Muscle of back (tissue), 13 donors: ENCODE measurements at places on chromosomes 11 and 22.
A peak's percentile ranks its signal among the peaks of the same experiment; 100 is the strongest.

GRCh38 chr22:23938328-23939016 lies 22.5 kb downstream of the GSTT2B start:
- no peak for DNase-seq

GRCh38 chr11:76048763-76049162 lies 157.5 kb downstream of the WNT11 start:
- peak; percentile 37 for DNase-seq

DNA sequence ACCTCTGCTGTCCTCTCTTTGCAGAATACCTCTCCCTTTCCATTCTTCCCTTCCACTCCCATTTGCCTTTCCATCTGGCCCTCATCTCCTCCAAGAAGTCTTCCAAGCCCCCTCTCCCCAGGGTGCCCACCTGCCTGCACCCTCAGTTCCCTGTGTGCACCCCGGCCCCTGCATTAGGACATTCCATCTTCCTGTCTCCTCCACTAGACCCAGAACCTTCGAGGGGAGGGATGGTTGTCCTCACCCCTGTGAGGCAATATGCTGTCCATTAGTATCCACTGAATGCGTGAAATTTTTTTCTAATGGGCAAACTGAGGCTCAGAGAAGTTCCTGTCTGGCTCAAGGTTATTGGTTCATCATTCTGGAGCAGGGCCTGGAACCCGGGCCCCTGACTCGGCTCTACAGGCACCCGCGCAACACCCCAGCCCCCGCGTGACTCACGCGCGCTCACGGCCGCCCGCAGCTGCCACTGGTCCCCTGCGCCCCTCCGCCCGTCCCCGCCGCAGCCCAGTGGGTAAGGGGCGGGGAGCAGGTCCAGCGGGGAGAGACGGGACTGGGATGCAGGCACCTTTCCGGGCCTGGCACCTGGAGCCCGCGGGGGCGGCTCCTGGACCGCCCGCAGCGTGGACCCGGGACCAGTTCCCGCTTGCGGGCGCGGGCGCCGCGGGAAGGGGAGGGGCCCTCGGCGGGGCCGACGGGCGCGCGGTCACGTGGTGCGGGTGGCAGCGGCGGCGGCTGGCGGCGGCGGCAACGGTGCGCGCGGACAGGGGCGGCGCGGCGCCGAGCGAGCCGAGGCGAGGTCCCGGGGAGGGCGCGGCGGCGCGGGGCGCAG lies 7.0 kb downstream of the SEPTIN3 start:
- DNase-seq = no peak

GRCh38 chr22:19917389-19918138 lies 24.0 kb upstream of the COMT start:
- no peak for DNase-seq

DNA sequence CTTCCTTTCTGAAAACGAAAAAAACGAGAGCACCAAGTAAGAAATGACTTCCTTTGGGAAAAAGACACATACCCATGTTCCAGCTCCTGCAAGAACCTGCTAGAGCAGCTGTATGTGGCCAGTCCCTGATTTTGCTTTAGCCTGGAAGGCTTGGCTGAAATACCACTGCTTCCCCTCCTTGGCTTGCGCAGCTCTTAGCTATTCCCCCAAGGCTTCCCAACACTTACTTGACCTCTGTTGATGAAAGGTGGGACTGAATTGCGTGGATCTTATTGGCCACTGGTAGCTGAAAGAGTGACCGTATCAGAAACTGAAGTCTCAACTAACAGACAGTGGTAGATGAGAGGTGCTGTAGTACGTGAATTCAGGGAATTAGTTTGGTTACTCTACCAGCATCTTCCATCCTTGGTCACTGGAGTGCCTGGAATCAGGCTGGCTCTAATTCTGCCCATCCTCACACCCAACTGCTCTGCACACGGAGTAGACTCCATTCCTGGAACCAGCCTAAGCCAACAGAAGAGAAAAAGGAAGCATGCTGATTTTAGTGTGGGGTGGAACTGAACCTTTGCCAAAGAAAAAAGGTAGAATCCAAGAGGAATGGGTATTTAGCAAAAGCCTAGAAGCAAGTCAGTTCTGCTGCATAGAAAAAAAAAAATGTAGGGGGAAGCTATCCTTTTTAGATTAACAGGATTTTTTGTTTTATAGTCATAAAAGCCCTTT lies 73.8 kb upstream of the CRTAM start:
- DNase-seq = no peak

GRCh38 chr11:71461696-71462095 lies 8.7 kb downstream of the NADSYN1 start:
- DNase-seq = no peak

GRCh38 chr11:123217897-123218296 lies 22.8 kb upstream of the CLMP start:
- no peak for DNase-seq

DNA sequence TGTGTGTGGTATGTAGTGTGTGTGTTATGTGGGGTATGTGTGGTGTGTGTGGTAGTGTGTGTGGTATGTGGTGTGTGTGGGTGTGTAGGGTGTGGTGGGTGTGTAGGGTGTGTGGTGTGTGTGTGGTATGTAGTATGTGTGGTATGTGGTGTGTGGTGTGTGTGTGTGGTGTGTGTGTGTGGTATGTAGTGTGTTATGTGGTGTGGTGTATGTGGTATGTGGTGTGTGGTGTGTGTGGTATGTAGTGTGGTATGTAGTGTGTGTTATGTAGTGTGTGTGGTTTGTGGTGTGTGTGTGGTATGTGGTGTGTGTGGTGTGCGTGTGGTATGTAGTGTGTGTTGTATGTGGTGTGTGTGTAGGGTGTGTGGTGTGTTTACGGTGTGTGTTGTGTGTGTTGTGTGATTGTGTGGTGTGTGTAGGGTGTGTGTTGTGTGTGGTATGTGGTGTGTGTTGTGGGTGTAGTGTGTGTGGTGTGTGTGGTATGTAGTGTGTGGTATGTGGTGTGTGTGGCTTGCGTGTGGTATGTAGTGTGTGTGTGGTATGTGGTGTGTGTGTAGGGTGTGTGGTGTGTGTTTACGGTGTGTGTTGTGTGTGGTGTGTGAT lies 4.2 kb upstream of the PPP6R2 start:
- no peak for DNase-seq

GRCh38 chr11:78061088-78061920 lies 2.4 kb upstream of the THRSP start:
- no peak for DNase-seq

- no peak for DNase-seq
Measured at GRCh38 chr11:122434786-122435185, 220.7 kb upstream of the UBASH3B start.

GRCh38 chr22:39332441-39333064 lies 13.1 kb upstream of the RPL3 start:
- no peak for DNase-seq

- DNase-seq = no peak
Measured at GRCh38 chr11:2686360-2687222, 13.2 kb downstream of the KCNQ1OT1 start.
